ENCODE measurements at places on chromosomes 1 and 21.

DNA sequence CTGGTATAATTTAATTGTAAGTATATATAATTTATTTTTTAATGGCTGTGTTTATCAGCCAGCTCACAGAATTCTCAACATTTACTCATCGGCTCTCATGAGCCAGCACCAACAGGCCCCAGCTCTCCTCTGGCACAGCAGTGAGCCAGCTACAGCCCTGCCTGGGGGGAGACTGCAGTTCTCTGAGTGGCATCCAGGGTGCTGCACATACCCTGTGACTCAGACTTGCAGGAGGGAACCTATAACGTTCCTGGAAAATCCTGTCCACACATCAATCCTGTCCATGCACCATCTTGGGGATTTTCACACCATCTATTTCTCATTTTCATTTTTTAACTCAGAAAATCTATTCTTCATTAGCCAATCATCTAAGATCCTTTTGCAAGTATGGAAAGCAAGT is 36.5 kb downstream of the FHAD1 start:
- no peak for DNase-seq

DNA sequence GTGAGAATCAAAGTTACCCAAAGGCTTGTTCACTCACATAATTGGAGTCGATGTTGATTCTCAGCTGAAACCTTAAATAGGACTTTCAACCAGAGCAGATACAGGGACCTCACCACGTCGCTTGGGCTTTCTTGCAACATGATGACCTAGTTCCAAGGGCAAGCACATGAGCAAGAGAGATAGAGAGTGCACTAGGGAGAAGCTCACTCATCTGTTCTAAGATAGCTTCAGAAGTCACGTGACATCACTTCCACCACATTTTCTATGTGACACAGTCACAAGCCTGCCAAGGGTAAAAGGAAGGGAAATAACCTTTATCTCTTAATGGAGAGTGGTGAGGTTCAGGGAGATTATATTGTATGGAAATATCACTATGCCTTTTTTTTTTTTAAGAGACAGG is 470.1 kb upstream of the PLXNA2 start:
- no peak for DNase-seq

DNA sequence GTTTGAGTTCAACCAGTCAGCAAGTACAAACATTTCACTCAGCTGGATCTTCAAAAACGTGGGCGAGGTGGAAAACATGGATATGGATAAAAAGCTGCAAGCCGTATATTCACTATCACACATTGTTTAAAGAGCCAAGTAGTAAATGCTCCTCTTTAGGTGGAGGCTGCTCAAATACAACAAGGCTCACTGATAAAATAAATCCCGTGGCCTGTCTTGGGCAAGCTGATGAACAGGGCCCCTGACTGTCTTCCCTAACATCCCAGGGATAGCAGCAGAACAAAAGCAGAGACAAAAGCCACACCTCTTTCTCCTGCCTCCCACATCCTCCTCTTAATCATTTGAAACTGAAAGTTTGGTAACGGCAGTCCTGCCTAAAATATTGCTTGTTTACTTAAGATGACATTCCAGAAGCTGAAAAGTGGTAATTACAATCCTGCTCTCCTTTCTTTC is 357.7 kb downstream of the TTLL7 start:
- DNase-seq = no peak

- no peak for DNase-seq
These were observed 1.7 kb downstream of the CAMK1G start for GRCh38 chr1:209585197-209585596.

DNA sequence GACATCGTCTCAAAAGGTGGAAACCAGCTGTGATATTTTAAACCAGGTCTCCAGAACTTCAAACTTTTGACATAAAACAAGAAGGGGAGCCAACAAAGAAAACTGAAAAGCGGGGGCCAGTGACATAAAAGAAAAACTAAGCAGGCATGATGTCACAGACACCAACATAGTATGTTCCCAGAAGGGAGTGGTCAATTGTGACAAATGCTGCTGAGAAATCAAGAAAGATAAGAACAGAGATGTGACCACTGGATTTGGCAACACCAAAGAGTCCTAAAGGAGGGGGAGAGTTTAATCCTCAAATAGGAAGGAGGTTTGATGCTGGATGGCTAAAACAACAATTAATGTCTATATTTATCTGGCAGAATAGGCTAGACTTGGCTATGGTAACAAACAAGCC is 2.3 kb upstream of the RNF19B start:
- DNase-seq = no peak

DNA sequence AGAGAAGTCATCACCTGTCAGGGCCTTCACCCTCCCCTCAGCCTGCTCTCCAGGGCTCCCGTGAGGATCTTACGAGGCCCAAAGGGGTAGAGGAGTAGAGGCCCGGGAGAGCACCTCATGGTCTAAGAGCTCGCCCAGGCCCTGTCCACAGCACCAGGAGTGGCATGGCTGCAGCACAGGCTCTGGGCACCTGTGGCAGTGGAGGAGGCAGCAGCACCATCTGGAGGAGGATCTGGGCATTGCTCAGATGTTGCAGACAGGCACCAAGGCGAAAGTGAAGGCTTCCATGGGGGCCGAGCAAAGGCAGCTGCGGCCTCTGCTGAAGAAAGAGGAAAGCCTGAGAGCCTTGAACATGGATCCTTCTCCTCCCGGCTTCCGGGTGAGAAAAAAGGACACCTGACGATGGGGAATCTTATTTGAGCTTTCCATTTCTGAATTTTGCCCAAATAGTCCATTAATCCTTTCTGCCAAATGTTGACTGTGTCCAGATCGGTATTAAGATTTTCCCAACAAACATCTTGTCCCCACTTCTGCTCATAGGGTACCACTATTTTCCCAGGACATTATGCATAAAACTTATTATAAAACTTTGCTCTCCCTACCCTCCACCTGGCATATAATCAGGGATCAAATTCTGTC is 604.7 kb downstream of the PTPRC start:
- DNase-seq = no peak

GRCh38 chr21:42704861-42705260 is 51.4 kb downstream of the PDE9A start:
- DNase-seq = no peak
